ENCODE measurements at places on chromosomes 3 and 15.

GRCh38 chr3:20143519-20143918, 42.5 kb downstream of the SGO1 start:
- H3K4me3 ChIP-seq, result no peak overlapping the region
- no peaks in the 10 kb centered on the region for H3K27me3 ChIP-seq
- no peaks in the 10 kb centered on the region for H3K36me3 ChIP-seq

DNA sequence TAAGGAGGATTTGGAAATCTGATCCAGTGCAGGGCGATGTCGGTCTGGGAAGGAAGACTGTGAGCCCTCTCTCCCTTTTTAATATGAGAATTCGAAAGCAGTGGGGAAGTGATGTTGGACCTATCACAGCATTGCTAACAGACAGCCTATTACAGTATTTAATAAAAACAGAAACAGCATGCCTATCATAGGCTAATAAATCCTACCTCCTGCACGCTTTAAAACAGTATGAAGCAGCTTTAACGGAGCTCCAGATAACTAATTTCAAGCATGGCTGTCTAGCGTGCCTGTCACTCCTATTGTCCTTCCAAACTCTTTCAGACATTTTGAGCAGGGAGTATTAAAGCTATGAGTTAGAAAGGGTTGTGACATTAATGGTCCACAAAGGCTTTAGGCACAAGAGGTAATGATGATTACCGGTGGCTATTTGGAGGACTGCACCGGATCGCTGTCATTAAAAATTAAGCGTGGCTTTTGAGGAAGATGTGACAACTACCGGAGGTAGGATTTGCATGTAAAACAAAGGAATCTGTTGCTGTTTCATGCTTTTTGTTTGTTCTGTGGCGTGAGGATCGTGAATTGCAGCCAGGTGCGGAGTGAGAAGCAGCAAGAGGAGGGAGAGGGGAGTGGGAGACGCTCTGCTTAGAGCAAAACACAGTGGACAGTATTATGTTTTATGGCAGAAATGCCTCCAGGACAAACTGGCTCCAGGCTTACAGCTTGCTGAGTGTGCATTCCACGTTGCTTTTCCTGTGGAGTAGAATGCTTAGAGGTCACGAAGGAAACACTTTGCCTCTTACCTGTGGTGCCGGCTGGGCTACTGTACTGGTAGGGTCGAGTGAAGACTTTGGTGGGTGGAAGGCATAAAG, at the start of gene KCNMB2:
Gene KCNMB2, plus strand, starts transcription at position 226 of the 869 bp plus-strand sequence.
- H3K4me3 ChIP-seq, result peak within 1 kb of the TSS; percentile 51
- no peak within 1 kb of the TSS for H3K27ac ChIP-seq
- no peaks in the 10 kb centered on the region for H3K4me1 ChIP-seq
- no peaks in the 10 kb centered on the region for H3K36me3 ChIP-seq
- DNase-seq, result no peak

DNA sequence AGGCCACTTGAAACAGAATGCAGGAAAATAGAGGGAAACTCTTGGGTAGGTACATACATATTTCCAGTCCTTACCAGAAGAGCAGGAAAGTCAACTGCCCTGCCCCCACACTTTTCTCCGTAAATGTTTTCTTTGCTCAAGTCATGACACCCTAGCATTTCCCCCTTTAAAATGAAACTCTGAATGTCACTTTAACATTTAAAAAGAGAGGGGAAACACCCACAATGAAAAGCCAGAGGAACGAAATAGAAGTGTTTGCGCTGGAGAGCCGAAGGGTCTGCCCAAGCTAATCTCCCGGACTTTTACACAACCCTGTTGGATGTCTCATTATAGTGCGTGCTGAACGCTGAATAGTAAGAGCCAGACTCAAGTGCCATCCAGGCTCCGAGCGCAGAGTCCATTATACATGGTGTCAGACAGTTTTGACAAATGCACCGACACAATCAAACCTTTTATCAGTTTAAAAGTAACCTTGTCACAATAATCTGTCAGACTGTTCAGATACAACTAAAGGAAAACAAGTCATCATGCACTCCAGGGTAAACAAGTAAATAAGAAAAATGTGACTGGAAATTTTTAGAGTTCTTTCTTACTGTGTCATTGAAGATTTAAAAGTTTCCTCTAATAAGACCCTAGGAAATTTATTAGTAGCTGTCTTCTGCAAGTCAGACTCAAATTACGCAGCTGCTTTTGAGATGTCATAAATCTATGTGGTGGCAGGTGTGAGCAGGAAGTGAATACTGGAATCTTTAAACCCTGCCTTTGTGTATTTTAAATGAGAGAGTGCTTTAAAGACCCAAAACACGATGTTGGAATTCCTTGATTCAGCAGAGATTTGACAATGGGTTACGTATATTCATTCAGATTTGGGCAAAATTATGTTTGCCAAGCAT, 159.8 kb downstream of the RBMS3 start:
- H3K36me3 ChIP-seq, result no peaks in the 10 kb centered on the region
- no peak overlapping the region for H3K4me3 ChIP-seq
- peaks cover 5% of the 10 kb centered on the region for H3K4me1 ChIP-seq
- no peak overlapping the region for H3K27ac ChIP-seq
- no peaks in the 10 kb centered on the region for H3K27me3 ChIP-seq

DNA sequence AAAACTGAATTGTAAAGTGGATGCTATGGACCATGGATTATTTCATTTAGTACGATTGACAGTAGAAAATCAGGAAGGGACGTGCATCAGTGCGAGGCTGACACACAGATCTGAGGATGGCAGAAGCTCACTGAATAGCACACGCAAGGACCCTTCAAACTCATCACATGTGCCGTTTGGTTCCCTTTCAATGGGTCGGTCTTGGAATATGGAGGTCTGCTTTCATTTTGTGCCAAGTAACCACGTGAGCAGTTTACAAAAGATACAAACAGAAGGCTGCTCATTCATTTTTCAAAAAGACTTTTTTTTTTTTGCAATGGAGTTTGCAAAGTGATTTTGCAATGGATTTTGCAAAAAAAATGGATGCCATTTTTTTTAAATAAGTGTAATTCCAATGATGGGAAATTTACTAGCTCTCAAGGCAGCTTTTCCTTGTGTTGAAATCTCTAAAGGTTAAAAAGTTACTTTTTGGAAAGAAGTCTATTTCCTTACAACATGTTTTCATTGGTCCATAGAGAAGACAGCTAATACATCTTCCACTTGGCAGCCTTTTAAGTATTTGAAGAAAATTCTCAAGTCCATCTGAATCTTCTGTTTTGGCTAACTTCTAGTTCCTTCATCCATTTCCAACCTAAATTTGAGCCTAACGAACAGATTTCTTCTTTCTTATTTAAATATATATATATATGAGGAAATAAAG, 392.3 kb upstream of the TPRG1 start:
- H3K27ac ChIP-seq, result no peak overlapping the region
- no peaks in the 10 kb centered on the region for H3K36me3 ChIP-seq
- no peak overlapping the region for H3K4me3 ChIP-seq
- no peak for DNase-seq
- H3K4me1 ChIP-seq, result no peaks in the 10 kb centered on the region
- no peaks in the 10 kb centered on the region for H3K27me3 ChIP-seq

DNA sequence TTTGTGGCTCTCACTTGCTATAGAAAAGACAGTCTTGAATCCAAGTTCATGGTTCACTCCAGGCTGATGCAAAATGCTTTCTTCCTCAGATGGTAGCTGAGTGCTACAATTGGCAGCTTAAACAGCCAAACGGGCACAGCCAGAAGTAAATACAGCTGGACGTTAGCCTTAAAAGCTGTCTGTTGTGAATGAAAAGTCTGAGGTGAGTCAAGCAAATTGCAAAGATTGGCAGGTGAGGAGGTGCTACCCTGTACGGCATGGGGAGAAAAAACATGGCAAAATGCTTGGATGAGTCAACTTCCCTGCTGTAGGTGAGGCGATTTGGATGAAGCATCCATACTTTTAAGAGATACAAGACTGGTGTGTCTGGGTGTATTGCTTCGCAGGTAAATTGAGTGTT, 40.5 kb downstream of the IL5RA start:
- no peak for DNase-seq
- no peaks in the 10 kb centered on the region for H3K4me1 ChIP-seq
- H3K36me3 ChIP-seq, result no peaks in the 10 kb centered on the region
- H3K4me3 ChIP-seq, result no peak overlapping the region
- no peaks in the 10 kb centered on the region for H3K27me3 ChIP-seq

- H3K36me3 ChIP-seq, result peaks cover 40% of the 10 kb centered on the region
- no peaks in the 10 kb centered on the region for H3K27me3 ChIP-seq
- H3K4me1 ChIP-seq, result no peaks in the 10 kb centered on the region
- no peak overlapping the region for H3K4me3 ChIP-seq
Measured at GRCh38 chr15:52233405-52233804, 42.2 kb upstream of the GNB5 start.

GRCh38 chr3:175193815-175194518, 334.8 kb downstream of the NAALADL2 start:
- no peaks in the 10 kb centered on the region for H3K4me1 ChIP-seq
- no peak overlapping the region for H3K4me3 ChIP-seq
- H3K27ac ChIP-seq, result no peak overlapping the region
- H3K27me3 ChIP-seq, result no peaks in the 10 kb centered on the region

DNA sequence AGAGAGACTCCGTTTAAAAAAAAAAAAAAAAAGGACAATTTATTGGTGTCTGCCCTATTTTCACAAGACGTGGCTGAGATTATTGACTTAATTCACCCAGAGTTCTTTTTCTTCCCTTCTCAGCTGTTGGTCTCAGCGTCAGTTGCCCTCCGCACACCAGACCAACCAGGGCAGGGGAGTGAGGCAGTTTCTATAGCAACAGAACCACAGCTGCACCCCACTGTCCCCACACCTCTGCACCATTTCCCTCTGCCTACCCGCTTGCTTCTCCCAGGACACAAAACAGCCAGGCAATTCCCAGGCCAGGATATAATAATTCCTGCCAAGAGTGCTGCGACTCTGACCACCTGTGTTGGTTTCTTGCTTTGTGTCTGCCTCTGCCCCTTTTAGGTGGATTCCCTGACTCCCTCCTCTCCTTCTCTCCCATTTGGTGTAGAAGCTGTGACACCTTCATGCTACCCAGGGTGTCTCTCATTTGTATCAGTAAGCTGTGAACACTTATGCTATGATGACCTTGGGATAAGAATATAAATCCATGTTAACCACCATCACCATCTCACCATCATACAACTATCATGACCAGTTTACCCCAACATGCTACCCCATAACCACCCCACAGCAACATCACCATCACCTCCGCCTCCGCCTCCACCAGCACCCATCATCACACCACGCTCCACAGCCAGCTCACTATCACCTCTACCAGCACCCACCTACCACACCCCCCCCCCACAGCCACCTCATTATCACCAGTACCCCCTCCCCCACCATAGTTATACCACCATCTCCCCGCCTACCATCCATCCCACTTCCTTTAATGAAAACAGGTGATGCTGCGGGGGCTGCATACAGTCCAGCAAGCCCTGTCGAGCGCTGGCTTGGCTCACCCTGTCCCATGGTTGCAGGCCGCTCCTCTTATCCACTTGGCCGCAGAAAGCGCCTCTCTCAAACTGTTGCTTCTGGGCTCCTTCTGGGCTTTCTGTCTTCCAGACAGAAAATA, 589 bp downstream of the EPB42 start:
- H3K4me3 ChIP-seq, result no peak overlapping the region
- H3K27me3 ChIP-seq, result peaks cover 2% of the 10 kb centered on the region
- H3K27ac ChIP-seq, result no peak overlapping the region
- DNase-seq, result no peak

GRCh38 chr3:22729212-22729611, 473.9 kb upstream of the UBE2E2 start:
- H3K36me3 ChIP-seq, result no peaks in the 10 kb centered on the region
- no peak for DNase-seq
- H3K4me1 ChIP-seq, result no peaks in the 10 kb centered on the region
- no peak overlapping the region for H3K4me3 ChIP-seq
- H3K27ac ChIP-seq, result no peak overlapping the region
- no peaks in the 10 kb centered on the region for H3K27me3 ChIP-seq

DNA sequence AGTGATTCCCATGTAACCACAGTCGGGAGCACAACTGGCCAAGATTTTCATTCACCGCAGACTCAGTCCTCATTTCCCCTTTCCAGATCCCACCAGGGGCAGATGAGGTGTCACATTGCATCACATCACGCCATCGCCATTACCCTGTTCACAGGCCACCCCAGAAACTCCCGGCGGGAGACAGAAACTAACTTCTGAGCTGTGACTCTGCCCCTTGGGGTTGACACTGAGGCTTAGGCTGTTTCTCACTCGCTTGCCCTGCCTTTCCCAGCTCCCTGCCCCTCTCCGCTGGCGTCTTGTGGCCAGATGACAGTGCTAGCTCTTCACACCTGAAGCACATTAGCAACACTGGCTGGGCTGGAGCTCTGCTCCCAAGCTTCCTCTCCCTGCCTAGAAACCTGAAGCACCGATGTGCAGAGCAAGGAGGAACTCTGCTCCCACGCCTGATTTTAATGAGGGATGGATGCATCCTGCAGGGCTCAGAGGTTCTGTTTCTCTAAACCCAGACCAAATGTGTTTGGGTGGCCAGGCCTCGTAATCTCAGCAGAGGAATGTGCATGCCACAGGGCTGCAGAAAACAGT, 88.8 kb upstream of the CTDSPL start:
- no peak overlapping the region for H3K4me3 ChIP-seq
- no peaks in the 10 kb centered on the region for H3K4me1 ChIP-seq
- H3K27me3 ChIP-seq, result no peaks in the 10 kb centered on the region
- H3K36me3 ChIP-seq, result no peaks in the 10 kb centered on the region

DNA sequence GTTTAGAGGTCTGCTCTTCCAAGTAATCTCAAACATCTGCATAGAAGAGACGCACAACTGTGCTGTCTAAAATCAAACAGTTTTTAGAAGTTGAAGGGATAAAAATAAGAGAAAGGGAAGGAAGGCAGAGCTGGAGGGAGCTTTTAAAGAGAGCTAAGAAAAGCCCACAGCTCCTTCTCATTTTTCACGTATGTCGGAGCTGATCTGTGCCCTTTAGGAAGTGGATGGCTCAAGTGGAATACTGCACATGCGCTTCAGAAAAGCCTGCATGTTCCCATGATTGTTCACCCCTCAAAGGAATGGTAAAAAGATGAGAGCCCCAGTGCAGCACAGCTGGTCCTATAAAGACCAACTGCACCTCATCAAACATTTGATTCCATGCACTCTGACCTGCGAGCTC, 207.2 kb downstream of the ADAMTS17 start:
- no peak overlapping the region for H3K27ac ChIP-seq
- H3K4me1 ChIP-seq, result no peaks in the 10 kb centered on the region
- DNase-seq, result no peak
- H3K36me3 ChIP-seq, result no peaks in the 10 kb centered on the region
- no peaks in the 10 kb centered on the region for H3K27me3 ChIP-seq

DNA sequence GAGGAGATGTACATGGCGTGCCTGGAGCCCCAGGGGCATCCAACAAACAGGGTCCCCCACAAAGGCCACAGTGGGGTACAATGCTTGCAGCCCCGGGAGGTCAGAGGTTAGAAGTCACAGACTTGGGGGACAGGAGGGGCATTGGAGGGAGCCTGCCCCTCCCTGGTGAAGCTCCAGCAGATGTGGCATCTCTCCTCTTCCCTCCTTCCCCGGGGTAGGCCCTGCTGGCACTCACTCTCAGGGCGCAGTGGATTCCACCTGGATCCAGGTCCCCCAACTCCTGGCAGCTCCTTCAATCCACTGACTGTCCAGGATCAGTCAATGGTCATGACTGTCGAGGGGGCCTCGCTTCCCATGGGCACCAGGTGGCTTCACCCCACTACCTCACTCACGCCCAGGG, 32.2 kb downstream of the RGMA start:
- H3K27ac ChIP-seq, result 0 out of 2 replicates have a peak overlapping the region, but pooled peaks have one; percentile 9
- H3K4me1 ChIP-seq, result peaks cover 18% of the 10 kb centered on the region
- H3K4me3 ChIP-seq, result no peak overlapping the region
- H3K36me3 ChIP-seq, result peaks cover 7% of the 10 kb centered on the region

Measured in H1 (cell line).